ENCODE measurements at places on chromosomes 12 and 14.

GRCh38 chr14:98169170-98169587 is 1102.8 kb downstream of the BCL11B start:
- no peak for DNase-seq

- DNase-seq = no peak
Measured at GRCh38 chr12:76952995-76953394, 74.2 kb upstream of the CSRP2 start.

DNA sequence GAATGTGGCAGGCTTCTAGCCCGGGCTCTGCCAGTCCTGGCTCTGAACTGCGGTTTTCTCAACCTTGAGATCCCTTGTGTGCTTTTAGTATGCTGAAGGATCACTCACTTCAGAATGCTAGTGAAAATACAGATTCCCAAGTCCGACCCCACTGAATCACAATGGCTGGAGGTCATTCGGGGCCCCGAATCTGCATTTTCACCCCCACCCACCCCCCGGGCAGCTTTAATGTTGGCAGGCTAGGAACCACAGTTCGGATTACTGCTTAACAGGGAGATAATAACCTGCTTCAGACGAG is 573 bp upstream of the SUSD6 start:
- DNase-seq = no peak

DNA sequence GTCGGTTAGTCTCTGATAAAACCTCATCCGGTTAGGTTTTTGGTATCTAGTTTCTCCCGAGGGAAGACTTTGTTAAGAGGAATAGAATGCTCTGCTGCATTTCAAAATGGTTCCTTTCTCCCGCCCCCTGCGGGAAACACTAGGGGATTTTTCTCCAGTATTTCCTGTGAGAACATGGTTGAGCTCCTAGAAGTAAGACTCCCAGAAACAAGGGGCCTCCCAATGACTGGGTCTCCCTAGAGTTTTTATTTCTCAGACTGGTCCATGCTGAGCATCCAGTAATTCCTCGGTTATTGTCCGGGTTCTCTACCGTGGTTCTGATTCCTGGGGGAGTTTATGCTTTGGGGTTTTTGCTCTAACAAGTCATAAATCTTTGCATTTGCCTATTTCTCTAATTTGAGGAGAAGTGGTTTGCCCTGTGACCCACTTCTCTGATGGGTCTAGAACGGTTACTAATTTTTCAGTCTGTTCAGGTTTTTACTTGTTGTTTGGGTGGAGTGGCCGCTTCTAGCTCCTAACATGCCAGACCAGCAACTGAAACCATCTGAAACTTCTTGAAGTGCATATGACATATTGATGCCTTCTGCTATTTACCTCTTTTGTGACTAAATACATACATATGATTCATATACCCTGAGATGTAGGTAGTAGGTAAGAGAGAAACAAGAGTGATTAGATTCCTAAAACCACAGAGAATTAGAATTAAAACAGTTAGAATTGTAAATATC is 25.1 kb downstream of the TESPA1 start:
- no peak for DNase-seq

DNA sequence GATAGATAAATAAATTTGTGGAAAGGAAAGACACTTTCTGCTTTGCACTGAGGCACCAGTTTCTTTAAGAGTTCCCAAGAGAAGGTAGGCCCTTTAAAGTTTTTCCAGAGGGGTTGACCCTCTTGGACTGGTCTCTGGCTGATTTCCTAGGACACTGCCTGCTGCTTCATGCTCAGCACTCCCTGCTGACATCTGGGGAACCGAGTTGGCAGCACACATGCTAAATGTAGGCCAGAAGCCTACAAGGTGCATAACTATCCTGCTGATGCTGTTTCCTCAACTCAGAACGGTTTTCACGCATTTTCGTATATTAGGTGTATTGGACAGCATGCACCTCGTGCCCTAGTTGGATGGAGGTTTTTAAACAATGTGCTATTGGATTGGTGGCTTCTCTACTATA is 887.2 kb upstream of the SEL1L start:
- DNase-seq = no peak

DNA sequence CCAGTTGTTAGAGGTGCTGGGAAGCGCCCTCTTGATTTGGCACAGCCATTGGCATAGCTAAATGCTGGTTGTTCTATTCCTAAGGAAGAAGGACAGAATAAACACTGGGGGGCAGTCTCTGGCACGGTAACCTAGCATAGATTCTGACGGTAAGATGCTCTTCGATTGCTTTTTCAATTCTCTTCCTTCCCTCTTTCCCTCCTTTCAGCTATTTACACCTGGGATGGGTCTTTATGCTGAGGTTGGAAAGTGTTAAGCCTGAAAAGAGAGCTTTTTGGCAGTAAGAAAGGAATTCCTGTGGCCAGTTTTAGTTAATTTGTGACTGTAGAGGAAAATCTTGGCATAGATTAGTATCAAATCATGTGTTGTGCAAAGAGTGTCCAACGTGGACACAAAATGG is 162.8 kb downstream of the SNAPC1 start:
- DNase-seq = no peak

DNA sequence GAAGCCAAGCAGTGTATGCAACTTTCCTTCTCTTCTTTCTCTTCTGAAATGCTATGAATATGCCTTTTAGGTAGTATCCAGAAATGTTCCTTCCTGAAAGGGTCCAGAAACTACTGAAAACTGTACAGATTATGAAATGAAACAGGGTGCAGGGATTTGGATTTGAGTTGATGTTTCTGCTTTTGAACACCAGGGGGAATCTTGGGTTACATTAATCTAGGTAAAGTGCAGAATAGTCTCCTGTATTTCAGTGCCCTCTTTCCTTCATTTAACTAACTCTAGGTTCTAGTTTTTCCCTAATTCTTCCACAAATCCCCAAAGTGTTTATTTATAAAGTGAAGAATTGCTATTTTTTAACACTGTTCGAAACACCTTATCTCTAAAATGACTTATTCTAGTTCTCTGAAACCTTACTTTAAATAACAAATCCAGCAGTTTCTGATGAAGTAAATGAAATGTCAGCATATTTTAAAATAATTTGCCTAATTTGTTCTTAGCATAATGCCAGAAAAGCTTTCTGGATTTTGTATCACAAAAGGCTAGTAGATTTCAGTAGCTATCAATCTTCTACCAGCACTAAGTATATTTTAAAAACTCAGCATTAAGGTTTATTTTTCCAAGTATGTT is 111.9 kb downstream of the LRRK2 start:
- DNase-seq = no peak
